ENCODE measurements at places on chromosomes 7 and 10.

- DNase-seq, result no peak
These were observed 293.8 kb downstream of the SDK1 start for GRCh38 chr7:3594901-3595300.

DNA sequence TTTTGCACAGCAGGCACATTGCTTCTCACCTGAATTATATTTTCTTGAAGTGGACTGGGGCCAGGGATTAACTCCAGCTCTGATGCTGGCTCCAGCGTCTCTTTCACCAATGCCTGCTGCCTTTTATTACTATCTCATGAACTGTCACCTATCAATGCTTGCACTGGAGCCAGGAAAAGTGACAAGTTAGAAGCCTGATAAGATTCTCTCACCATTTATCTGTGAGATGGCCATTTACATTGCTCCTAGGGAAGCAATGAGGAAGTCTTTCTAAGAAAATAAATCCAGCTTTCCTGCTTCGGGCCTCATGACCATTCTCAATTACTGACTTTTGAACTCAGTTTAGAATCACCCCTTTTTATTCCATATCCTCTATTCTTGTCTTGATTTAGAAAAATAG is 48.5 kb upstream of the LRRTM3 start:
- DNase-seq, result no peak

GRCh38 chr10:23065181-23065948 is 30.0 kb upstream of the MSRB2 start:
- DNase-seq, result no peak

DNA sequence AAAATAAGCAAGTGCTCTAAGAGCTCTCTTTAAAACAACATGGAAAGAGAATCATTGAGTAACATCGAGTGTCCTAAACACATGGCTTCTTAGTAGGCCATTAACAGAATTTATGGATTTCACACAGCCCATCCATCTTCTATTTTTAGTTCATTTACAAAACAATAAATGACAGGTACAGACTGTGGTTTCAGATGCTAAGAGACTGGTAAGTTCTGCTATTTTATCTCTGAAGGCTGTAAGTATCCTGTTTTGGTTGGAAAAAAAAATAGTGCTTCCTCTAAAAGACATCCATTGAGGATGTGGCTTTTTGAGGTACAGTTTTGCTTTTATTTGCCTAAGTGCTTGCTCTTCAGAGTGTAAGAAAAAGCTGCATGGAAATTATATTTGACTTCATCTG is 27.4 kb upstream of the GNAI1 start:
- DNase-seq, result no peak

- DNase-seq, result no peak
These were observed 120.0 kb downstream of the SGMS1 start for GRCh38 chr10:50503661-50504320.

- DNase-seq, result no peak
These were observed 328.7 kb downstream of the ARL4A start for GRCh38 chr7:13016036-13016581.

- DNase-seq, result no peak
These were observed 35.5 kb upstream of the NCAPG2 start for GRCh38 chr7:158740013-158740656.

DNA sequence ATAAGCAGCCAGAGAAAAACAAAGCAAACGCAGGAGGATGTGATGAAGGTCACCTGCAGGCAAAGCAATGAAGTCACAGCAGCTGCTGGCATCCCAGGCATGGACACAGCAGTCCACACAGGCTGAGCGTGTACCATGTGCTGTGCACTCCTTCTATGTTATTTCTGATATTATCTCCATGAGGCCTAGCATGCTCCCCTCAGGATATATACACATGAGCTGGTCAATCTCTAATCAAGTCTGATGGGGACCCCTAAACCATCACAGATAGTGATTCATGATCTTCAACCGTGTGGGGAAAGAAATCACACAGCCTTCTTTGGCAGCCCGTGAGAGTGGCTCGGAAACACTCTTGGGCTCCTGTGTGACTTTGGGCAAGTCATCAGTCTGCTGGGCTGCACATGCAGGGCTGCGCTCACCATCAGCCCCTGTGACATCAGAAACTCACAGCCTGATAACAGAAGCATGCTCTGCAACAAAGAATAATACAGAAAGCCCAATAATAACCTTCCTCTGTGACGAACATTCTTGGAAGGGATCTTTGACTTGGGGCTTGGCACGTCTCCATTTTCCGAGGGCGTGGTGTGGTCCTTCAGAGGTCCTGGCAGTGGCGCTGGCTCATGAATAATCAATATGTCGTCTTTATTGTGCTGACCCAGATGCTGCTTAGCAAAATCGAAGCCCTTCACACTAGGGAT is 83.0 kb upstream of the ATP6V0A4 start:
- no peak for DNase-seq

DNA sequence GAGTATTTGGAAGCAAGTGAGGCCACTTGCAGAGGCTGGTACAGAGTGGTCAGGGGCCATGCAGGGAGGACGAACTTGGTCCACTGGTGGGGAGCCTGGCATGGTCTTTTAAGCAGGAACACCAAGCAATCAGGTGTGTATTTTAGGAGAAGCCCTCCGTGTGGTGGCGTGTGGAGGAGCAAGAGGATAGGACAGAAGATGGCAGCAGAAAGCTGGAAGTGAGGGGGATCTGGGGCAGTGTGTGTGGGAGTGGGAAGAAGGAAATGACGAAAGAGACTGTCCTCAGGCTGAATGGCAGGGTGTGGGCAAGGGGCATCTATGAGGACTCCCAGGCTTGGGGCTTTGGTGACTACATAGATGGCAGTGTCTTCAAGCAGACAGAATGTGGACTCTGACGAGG is 51.2 kb downstream of the TEX36 start:
- DNase-seq, result no peak

DNA sequence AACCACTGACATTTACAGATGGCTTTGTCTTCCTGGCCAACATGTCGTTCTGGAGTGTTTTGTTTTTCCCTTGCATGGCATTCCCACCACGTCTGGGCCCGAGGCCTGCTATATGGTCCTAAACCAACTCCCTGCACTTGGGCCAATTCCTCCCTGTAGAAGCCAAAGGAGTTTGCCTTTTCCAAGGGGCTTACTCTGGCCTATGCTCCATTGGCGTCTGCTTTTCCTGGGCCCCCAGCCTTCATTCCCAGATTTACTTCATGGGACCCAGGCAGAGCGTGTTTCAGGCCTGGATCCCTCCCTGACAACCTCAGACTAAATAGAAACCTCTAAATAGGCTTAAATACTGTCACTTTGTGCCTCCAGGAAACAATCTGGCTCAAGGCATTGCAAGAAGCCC is 60.7 kb downstream of the MINDY4 start:
- DNase-seq, result no peak

- no peak for DNase-seq
These were observed 44.3 kb upstream of the MAGI2 start for GRCh38 chr7:79497728-79498127.

DNA sequence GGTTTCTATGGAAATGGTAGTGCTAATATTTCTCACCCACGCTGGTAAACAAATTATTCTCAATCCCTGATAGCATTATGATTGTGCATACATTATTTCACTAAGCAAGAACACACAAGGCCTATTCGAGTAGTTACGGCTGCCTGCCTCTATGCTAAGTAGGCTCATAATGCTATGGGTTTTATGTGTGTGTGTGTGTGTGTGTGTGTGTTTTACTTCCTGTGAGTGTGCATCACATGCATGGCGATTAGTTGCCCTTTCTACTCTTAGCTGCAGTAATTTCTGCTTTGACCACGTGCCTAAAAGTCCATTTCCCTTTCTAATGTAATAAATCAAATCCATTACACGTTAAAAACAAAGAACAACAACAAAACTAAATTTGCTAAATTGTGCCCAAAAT is 117.0 kb downstream of the CHCHD3 start:
- DNase-seq, result no peak

DNA sequence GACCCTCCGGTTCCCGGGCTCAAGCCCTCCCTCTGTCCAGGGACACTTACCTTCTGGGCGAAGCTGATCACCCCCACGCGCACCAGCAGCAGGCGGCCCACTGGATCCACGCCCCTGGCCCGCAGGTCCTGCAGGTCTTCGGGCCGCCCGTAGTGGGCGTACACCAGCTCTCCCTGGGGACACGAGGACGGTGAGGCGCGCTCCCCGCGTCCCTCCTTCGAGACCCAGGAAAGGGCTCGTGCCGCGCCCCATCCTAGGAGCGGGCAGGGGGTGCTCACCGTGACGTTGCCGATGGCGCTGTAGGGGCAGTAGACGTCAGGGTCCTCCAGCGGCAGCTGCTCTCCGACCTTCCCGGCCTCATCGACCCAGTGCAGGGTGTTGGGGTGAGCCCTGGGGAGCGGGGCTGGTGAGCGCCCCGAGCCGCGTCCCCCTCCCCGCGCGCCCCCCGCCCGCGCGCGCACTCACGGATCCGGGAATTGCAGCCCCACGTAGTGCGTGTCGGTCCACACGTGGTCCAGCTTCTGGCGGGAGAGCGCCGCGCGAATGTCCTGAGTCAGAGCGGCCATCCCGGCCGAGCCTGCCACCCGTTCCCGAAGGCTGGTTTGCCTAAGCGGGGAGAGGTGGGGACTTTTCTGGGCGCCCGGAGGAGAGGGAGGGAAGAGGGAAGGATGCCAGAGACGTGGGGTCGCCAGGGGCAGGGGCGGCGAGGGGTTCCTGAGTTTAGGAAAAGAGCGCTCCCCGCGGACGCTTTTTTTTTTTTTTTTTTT is 8.2 kb downstream of the TFR2 start:
- no peak for DNase-seq

DNA sequence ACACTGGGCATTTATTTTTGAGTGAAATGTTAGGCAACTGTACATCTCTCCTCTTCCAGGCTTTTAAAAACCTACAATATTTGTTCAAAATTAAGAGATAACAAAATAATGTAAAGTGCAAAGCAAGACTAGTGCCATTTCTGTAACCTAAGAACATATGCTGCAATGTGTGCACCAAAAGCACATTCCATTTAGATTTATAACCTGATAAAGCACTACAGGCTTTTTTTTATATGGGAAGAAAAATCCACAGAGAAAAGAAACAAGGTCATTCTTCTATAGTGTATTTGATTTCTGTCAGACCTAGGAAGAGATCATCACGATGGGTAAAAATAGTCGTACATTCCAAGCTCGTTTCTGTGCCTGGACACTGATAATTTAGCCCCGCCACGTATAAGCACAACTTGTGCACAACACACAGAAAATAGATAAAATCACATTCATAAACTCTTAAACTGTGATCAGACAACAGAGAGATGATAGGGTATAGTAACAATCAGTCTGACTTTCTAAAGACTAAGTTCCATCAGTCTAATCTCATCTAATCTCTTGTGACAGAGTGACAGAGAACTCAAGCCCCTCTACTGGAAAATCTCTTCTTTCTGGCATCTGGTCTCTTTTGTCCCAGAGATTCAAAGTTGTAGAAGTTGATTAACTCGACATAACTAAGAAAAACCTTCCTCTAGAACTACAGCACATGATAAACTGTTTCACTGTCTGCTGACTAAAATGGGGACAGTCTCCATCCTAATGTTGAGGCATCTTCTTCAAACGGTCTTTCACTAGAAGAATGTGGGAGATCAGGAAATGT is 6.7 kb downstream of the LAMB1 start:
- DNase-seq, result no peak

GRCh38 chr7:82839555-82839954 is 323.1 kb downstream of the PCLO start:
- no peak for DNase-seq

DNA sequence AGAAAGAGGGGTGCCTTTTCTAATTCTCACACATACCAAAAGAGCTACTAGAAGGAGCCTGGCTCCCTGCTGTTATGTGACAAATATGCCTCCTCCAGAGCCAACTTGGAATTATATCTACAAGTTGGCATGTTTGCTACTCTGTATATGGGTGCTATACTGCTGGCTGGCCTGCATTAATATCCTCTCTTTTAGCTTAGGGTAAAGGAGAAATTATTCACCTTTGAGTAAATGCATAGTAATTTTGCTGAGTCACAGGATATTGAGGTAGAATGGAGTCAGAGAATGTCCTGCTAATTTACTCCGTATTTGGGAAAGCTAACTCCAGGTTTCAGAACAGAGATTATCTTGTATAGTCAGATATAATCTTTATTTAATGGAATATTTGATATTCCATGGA is 24.2 kb upstream of the LIPN start:
- DNase-seq, result no peak

Measured in GM12891 (cell line).